ENCODE measurements at places on chromosomes 6 and 20. TPM values are rescaled to one million over a fixed set of nuclear protein-coding genes. Genes with fewer than 3 reads are reported as not detected.

Gene SLC29A1
- total RNA-seq: 65.1 TPM

Gene TFAP2D
- not detected for total RNA-seq

Gene TREM2
- total RNA-seq: 46.1 TPM

Gene SPATS1
- total RNA-seq: not detected

GRCh38 chr6:3908961-3909360 lies 59.8 kb downstream of the FAM50B start:
- no peak for DNase-seq

- DNase-seq: no peak
These were observed 44.6 kb downstream of the CDYL start for GRCh38 chr6:4820704-4821276.

- DNase-seq: no peak
These were observed 280.3 kb upstream of the JARID2 start for GRCh38 chr6:14965424-14966075.

- DNase-seq: no peak
These were observed 4.9 kb downstream of the BMP6 start for GRCh38 chr6:7730784-7731227.

DNA sequence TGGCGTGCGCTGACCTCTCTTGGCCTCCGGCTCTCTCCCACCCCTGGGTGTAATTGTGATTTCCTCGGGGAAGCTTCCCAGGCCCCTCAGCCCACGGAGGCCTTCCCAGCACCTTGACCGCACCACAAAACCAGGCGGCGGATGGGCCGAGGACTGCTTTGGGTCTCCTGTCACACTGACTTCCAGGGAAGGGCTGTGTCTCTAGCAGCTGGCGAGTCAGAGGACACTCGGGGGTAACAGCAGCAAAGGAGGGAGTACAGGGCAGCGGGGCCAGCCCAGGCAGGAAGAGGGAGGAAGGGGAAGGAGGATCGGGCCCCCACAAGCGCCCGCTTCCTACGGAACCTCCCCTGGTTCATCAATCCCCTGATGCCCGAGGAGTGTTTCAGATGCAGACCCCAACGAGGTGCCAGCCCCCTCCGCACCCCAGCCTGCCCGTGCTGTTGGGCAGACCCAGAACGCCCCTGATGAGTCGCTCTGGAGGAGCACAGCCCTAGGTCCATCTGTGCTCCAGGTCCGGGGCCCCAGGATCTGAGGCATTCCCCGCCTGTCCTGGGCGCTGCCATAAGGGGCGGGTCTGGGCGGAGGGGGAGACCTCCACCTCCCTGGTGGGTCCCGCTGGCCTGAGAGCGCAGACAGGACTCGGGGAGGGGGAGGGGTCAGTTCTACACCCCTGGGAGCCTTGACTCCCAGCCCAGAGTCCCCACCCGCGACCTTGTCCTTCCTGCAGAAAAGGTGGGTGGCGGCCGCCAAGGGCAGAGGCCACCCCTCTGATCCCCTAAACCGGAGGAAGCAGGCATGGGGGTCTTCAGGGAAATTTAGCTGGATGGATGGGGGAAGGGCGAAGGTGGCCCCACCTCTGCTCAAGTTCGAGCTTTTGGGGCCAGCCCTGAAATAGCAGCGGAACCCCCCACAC lies 956 bp downstream of the CHRNA4 start:
- no peak for DNase-seq

DNA sequence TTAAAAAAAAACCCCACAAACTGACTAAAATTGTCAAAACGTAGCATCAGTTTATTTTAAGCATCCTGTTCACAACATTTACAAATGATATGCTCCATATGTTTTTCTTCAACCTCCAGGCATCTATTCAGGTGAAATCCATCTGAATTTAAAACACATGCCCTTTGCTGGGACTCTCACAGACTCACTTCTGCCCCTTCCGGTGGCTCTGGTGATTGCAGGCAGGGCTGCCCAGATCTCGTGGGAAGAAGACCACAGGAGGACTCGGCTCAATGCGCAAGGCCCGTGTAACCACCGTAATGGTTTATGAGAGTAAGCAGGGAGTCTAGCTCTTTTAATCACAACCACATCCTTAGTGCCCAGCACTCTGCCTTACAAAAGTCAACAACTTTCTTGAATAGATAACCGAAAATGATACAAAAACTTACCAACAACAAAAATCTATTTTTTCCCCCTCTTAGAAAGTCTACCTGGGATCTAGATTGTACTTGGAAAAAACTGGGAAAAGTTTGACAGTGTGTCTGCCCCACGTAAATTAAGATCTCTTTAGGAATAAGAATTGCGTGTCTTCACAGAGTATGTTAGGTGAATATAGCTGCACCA lies 139.1 kb downstream of the KIF16B start:
- DNase-seq: peak; percentile 32

- no peak for DNase-seq
These were observed 3.8 kb downstream of the PDRG1 start for GRCh38 chr20:31948008-31948407.
